ENCODE measurements at places on chromosomes 4 and X.

DNA sequence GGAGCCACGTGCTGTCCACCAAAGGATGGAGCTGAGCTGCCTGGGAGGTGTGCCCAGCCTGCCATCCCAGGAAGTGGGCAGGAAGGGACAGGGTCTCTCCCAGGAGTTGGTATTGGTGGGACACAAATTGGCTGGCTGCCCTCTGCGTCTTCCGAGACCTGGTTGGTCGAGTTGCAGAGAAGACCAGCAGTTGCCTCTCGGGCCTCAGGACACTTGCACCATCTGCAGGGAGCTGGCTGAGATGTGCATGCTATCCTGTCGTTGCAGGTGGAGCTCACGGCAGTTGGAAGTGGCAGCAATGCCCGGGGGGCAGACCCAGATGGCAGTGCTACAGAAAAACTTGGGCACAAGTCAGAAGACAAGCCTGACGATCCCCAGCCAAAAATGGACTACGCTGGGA, 30.2 kb downstream of the BCORL1 start:
- no peak for DNase-seq

- DNase-seq: no peak
These were observed 1228.9 kb downstream of the PCDH7 start for GRCh38 chr4:31949045-31949444.

- DNase-seq: no peak
These were observed 1.0 kb upstream of the MECP2 start for GRCh38 chrX:154098551-154098950.

- DNase-seq: no peak
These were observed 118.0 kb downstream of the SOWAHB start for GRCh38 chr4:76779740-76780459.

- DNase-seq: no peak
These were observed 7.8 kb downstream of the DIAPH2 start for GRCh38 chrX:96692454-96692853.

- no peak for DNase-seq
These were observed 88.6 kb downstream of the STOX2 start for GRCh38 chr4:183993676-183994075.

GRCh38 chr4:102620697-102621497, 119.7 kb downstream of the NFKB1 start:
- DNase-seq: no peak

GRCh38 chrX:10990976-10991375, 120.2 kb upstream of the HCCS start:
- DNase-seq: no peak

- no peak for DNase-seq
These were observed 208.1 kb upstream of the PPP3CA start for GRCh38 chr4:101555341-101555880.

GRCh38 chr4:55154290-55154880, 29.0 kb upstream of the KDR start:
- no peak for DNase-seq

DNA sequence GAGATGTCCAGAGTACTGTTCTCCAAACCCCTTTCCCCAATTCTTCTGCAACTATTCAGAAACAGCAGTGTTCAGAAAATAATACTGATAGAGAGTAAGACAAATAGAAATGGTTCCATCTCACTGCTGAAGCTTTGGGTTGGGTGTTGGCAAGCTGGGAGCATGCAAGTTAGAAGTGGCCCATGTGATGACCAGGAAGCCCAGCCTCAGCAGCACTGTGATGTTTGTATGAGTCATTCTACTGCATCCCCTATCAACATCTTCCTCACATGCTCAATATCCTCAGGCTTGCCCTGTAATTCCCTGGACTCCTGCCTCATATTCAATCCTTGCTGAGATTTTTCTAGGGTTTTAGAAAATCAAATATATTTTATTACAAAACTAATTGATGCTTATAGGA, 96.5 kb downstream of the CHRDL1 start:
- DNase-seq: no peak

GRCh38 chrX:123217728-123218127, 33.6 kb downstream of the GRIA3 start:
- DNase-seq: no peak

Measured in activated CD4-positive, CD25-positive, alpha-beta regulatory T cell treated with anti-CD3 and anti-CD28 coated beads, Interleukin-2, amount 50 U/mL, for 72 hours (primary cell).